ENCODE measurements at places on chromosomes 4 and X.

- no peak for DNase-seq
Observed at GRCh38 chr4:171340258-171340657, 472.9 kb upstream of the GALNTL6 start.

DNA sequence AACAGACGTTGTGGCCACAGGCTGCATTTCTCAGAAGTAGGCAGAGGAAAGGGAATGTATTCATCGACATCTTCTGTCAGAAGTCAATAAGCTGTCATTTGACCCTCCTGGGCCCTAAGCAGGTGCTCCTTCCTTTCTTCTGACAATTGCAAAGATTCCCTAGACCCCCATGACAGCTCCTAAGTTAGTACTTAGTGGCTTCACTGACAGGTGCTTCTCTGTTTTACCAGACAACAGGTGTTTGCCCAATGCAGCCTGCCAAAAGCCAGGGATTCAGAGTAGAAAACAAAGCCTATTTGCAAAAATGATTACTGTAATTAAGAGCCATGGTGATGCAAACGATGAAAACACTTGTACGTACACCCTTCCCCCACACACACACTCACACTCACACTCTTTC is 7.5 kb upstream of the FGF5 start:
- no peak for DNase-seq

DNA sequence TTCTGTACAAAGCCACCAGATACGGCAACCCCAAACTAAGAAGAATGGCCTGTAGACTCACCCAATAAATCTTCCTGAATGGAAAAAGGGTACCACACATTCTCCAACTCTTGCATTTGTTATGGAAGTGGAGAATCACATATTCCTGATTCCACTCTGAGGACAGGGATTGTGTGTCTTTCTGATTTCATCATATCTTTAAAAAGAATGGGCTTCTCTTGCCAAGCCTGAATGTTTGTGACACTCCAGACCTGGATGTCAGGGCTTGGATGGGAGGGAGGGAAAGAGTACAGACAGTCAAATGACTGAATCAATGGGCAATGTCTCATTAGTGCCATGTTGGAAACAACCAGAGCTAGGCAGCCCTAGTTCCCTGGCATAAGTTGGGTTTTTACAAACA is 77.4 kb downstream of the PLAC1 start:
- no peak for DNase-seq

DNA sequence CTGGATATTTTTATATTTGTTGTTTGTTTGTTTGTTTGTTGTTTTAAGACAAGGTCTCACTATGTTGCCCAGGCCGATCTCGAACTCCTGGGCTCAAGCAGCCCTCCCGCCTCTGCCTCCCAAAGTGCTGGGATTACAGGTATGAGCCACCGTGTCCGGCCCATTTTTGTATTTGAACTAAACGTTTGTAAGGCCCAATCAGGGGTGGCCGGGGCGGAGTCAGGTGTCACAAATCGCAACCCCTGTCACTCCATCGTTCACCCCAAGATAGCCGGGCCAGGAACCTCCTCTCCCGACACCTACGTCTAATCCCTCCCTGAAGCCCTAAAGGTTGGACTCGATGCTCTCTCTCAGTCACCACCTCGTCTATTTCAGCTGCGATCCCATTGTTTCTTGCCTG is 722 bp upstream of the EFHC2 start:
- DNase-seq = peak; percentile 82

DNA sequence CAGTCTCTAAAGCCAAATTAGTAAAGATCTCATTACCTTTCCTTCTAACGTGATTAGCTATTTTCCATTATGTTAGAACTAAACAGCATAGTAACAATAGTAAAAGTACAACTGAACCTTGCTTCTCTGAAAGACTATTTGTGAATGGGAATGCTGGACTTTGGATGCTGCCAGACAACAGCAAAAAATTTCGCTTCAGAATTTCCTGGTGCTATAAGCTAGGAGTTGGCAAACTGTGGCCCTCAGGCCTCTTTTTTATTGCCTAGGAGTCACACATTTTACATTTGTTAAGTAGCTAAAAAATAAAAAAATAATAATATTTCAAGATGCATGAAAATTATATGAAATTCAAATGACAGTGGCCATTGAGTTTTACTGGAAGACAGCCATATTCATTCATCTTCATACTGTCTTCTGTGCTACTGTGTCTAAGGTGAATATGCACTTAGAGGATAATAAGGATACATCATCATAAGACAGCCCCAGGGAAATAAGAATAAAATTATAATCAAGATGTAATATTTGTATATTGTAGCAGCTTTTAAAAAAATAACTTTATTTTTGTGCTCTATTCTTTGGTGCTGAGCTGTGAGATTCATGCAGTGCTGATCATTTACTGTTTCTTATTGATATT is 34.6 kb downstream of the RASGEF1B start:
- DNase-seq = no peak

DNA sequence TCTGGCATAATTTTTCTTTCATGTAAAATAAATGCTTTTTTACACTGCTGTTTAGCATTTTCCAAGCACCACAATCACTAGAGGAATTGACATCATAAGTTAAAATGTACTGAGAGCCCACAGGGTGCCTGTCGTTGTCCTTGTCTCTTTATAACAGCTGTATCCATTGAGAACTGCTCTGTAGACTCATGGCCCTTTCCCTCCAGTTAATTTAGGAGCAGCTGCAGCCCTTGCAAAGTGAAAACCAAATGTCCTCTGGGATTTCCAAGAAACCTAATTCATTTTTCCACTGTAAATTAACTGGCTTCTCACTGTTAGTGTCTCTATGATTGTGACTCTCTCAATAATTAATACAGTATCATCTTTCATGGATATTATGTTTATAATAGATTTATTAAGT is 185.9 kb downstream of the SLC4A4 start:
- no peak for DNase-seq

- no peak for DNase-seq
Observed at GRCh38 chr4:1983846-1984405, 24.8 kb downstream of the NELFA start.
